ENCODE measurements at places on chromosomes 16 and 17.
A peak's percentile ranks its signal among the peaks of the same experiment; 100 is the strongest.

DNA sequence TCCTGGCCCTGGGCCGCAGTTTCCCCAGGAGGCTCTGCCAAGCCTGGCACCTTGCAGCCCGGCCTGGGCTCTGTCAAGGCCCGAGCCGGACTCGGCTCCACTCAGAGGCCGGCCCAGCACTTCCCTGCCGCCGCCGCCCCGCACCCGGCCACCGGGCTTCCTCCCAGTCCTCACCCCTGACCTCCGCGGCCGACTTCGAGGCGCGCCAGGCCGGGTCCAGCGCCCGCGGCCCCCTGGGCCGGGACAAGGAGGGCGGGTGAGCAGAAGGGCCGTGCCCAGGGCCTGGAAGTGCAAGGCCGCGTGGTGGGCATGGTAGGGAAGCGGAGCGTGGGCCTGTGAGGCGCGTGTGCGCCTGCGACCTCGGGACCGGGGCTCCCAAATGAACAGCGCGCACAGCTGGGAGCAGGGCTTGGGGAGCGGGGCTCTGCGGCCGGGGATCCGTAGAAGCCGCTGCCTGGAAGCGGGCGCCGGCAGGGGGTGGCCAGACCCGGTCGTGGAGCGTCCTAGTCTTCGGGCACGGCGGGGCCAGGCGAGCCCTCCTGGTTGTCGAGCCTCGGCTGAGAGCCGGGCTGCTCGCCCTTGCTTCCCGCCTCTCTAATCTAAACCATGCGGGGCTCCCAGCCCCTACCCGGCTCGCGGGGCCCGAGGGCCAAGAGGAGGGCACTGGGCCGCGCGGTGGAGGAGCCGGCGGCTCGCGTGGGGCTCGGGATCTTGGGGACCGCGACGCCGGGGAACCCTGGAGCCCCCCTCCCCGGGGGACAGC, 503 bp upstream of the TBX4 start:
- peak; percentile 8 for DNase-seq

DNA sequence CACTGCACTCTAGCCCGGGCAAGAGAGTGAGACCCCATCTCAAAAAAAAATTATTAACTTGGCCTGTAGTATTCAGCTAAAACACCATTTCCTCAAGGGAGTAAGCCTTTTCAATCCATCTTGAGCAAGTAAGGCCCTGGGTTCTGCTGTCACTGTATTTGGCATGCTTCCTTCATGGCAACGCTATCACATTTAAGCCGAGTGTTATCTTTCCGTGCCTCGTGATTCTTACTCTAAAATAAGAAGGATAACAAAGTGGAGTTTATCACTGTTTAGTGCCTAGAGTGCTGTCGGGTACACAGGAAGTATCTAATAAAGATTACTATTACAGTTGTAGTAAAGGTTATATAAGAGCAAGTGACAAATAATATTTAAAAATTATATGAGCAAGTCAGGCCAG, 8.8 kb downstream of the VPS53 start:
- DNase-seq, result no peak

GRCh38 chr17:70173681-70174080, 4.3 kb downstream of the KCNJ2 start:
- no peak for DNase-seq

- DNase-seq, result no peak
These were observed 42.7 kb upstream of the ICAM2 start for GRCh38 chr17:64063088-64063487.

GRCh38 chr16:62010186-62010585, 26.1 kb downstream of the CDH8 start:
- no peak for DNase-seq

GRCh38 chr17:5247621-5248020, 13.0 kb upstream of the SCIMP start:
- DNase-seq, result no peak

GRCh38 chr17:50145532-50146229, 4.8 kb downstream of the PPP1R9B start:
- no peak for DNase-seq

DNA sequence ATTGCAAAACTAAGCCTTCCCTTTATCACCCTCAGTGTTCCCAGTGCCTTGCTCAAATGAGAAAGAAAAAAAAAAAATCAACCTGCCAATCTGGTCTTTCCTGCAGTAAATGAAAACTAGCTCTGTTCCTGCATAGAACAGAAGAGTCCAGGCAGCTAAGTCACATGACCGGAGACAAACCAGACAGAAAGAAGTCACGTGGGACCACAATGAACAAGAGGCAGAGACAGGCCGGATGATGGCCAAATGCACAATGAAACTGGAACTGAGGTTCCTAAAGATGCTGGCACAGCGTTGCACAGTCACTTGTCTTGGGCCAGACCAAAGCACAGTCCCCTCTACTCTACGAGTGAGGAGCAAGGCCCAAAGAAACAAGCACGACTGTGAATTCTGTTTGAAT, 172.5 kb downstream of the GRIN2A start:
- DNase-seq, result no peak

- no peak for DNase-seq
These were observed 33.9 kb upstream of the ICAM2 start for GRCh38 chr17:64054304-64054703.

GRCh38 chr16:19689342-19689741, 28.7 kb downstream of the KNOP1 start:
- DNase-seq, result no peak

GRCh38 chr16:64969221-64969620, 152.6 kb downstream of the CDH11 start:
- no peak for DNase-seq

DNA sequence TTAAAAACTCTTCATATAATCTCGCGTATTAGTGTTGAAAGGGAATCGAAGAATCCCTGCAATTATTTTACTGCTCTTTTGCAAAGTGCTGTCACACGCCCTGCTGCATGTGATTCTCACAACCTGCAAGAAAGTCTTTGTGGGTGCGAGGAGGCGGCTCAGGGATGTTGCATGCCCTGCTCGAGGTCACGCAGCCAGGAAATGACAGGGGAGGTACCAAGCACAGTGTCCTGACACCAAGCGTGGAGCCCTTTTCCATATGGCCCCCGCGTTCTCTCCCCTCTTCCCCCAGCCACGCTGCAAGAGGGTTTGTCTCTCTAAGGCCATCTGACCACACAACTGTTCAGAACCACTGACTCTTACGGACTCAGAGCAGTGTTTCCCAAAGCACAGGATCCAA, 37.6 kb downstream of the OR3A1 start:
- no peak for DNase-seq

- DNase-seq, result no peak
These were observed 58.3 kb downstream of the ABCC1 start for GRCh38 chr16:16007743-16008111.

- DNase-seq, result no peak
These were observed 5.3 kb downstream of the MNT start for GRCh38 chr17:2395258-2396181.

- peak; percentile 13 for DNase-seq
These were observed 261.7 kb downstream of the CEP112 start for GRCh38 chr17:65930140-65930730.

DNA sequence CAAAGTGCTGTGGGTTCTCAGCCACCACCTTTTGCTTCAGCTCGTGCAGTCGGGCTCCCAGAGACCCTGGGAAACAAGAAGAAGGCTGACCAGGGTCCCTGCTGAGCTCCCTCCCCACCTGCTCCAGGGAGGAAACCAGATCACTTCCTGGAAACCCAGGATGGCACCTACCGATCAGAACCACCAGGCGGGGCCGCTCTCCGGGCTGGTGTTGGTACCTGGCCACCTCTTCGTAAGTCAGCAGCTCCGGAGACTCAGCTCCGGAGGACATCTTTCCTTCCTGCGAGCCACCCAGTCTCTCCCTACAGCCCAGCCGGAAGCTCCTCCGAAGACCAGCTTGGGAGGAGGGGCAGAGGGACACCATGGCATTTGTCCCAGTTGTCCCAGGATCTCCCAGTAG, 18.9 kb downstream of the MPP3 start:
- DNase-seq, result no peak

DNA sequence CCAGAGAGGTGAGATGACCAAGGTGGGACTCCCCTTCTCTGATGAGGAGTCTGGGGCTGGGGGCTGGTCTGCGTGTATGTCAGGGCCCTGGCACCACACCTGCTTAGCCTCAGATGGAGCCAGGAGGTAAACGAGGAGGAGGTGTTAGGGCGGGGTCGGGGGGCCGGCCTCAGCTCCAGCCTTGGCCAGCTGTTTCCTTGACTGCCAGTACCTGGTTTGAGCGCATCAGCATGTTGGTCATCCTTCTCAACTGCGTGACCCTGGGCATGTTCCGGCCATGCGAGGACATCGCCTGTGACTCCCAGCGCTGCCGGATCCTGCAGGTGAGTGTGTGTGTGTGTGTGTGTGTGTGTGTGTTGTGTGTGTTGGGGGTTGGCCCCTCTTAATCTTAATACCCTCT, 8.1 kb downstream of the CACNA1G start:
- DNase-seq, result no peak

DNA sequence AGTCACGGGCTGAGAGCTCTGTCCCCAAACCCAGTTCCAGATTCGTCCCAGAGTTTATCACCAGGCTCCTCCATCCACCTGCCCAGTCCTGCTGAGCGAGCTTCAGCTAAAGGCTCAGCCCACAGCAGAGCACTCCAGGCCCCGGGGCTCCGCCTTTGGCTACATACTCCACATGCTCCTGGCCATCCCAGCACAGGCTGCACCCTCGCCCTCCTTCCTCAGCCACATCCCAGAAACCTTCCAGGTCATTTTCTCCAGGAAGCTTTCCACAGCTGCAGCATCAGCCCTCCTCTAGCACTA, 4.7 kb upstream of the CD2BP2 start:
- no peak for DNase-seq

DNA sequence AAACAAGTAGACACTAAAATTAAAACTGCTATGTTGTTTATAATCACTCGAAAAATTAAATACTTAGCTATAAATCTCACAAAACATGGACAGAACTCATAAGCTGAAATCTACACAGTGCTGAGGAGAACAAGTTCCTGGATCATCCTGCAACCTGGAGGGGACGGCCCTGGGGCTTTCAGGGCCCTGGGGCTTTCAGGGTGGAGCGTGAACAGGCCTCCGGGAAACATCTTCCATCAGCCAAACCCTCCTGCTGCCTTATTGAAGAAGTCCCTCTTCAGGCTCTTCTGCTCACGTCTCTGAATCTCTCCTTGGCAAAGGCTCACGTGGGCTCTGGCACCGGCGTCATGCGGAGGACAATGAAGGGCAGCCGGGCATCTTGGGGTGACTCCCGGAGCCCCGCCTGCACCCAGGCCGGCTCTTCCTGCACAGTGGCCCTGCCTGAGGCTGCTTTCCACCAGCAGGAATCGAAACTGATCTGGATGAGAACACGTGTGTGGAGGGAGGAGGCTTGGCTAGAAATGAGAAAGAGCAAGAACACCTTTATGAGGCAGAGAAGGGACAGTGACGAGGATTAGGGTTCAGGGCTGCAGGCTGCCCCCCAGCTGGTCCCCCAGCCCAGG, 127.3 kb downstream of the CDRT15L2 start:
- DNase-seq, result no peak

DNA sequence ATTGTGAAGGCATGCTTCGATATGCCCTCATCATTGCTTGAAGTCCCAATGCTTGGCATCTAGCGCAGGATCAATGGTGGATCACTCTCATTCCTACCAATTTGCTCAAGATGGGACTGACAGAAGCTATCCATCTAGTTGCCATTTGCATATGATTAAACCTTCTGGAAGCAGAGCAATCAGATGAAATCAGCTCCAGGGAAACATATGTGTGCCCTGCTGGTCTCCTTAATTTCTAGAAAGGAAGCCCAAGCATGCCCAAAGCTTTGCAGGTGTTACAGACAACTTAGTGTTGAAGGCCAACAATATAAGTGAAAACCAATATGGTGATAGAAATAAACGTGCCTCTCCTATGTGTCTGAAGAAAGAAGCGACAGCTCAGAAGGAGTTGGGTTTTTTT, 350.0 kb upstream of the ERCC4 start:
- DNase-seq, result no peak

- DNase-seq, result no peak
These were observed 57.2 kb downstream of the KANSL1 start for GRCh38 chr17:46135879-46136563.

DNA sequence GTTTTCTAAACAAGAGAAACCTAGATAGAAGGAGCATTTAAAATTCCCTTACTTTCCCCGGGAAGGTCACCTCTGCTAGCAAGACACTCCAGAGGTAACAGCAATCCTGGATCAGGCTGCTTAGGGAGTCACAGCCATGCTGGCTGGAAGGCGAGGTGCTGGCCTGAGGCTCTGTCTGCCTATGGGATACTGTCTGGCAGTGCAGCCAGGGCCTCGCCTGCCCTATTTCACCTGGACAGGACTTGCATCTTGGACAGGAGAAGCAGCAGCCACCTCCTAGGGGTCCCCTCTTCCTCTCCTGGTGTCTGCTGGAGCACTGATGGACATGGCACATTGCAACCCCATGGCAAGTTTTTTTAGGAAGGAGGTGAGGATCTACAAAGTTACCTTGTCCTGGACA, 15.1 kb downstream of the FA2H start:
- no peak for DNase-seq

GRCh38 chr16:50245417-50246298, 20.7 kb upstream of the ADCY7 start:
- peak; percentile 72 for DNase-seq

- peak; percentile 73 for DNase-seq
These were observed 47.9 kb downstream of the SETD6 start for GRCh38 chr16:58563235-58563634.

DNA sequence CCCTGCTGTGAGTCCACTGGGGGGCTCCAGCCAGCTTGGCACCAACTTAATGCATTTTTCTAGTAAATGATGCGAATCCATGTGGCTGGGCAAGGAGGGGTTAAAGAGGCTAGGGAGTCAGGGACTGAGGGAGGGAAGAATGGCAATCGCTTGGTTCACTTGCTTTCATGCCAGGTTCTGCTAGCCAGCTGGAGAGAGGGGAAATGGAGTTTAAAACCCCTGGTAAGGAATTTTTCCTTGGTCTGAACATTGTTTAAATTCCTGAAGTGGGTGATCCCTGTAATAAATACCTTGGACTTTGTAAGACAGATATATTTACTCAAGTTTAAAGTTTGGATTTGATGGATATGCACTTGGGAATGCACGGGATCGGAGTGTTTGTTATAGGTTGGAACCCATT, 22.8 kb downstream of the ANKFN1 start:
- peak; percentile 43 for DNase-seq

DNA sequence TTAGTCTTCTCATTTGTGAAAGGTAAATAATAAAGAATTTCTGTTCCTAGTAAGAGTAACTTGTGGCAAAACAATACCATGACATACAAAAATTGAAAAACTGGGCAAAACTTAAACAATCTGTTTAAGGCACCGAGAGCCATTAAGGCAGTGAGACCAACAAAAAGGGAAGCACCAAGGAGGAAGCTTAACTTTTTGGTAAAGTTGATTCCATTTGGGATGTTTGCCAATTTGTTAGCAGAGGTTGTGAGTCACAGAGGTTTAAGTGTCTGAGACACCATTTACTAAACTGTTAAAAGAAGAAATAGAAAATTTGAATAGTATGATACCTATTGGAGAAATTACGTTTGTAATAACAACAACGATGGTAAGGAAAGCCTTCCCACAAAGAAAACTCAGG, 4.9 kb downstream of the SLC35G3 start:
- DNase-seq, result no peak

Data from adipocyte (in vitro differentiated cells).